Eye (tissue), 1 donor: ENCODE measurements at places on chromosomes 4 and X.

GRCh38 chrX:11558972-11559371, 106.7 kb downstream of the ARHGAP6 start:
- no peak for DNase-seq

- no peak for DNase-seq
Observed at GRCh38 chr4:116015549-116015948, 902.1 kb upstream of the NDST4 start.

GRCh38 chr4:141647966-141648365, 11.6 kb downstream of the IL15 start:
- no peak for DNase-seq

DNA sequence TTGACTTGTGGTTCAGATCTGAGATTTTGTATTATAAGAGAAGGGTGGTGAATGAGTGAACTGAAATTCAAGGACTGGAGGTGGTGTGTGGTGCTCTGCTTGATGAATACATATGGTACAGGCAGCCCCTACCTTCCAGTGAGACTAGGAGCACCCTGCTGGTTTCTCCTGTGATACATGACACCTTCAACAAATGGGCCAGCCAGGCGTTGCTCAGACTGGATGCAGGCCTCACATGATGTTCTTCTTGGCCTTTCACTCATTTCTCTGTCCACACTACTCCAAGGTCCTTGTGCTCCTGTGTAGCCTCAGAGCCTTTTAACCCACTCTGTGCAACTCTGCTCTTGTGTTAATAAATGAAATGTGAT, 67.2 kb downstream of the FNIP2 start:
- DNase-seq, result no peak

- DNase-seq, result no peak
Observed at GRCh38 chr4:74667944-74668343, 126.4 kb downstream of the BTC start.

DNA sequence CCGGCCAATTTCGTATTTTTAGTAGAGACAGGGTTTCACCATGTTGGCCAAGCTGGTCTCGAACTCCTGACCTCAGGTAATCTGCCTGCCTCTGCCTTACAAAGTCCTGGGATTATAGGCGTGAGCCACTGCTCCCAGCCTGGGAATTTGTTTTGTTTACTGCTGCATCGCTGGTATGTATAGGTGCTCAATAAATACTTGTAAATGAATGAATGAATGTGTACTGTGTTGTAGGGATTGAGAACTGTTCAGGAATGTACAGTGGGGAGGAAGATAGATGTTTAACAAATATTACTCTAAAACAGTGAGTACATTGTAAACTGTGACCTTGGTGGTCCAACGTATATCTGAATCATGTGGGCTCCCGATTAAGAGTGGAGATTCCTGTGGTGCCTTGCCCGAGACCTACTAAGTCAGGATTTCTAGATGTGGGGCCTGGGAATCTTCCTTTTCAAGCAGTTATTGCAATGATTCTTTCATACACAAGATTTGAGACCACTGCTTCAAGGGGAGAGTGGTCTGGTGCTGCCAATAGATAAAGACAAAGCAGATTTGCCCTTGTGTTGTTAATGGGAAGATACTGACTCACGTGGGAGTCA, 41.0 kb downstream of the WWC2 start:
- no peak for DNase-seq

GRCh38 chr4:7422151-7422897, 12.4 kb downstream of the PSAPL1 start:
- no peak for DNase-seq

DNA sequence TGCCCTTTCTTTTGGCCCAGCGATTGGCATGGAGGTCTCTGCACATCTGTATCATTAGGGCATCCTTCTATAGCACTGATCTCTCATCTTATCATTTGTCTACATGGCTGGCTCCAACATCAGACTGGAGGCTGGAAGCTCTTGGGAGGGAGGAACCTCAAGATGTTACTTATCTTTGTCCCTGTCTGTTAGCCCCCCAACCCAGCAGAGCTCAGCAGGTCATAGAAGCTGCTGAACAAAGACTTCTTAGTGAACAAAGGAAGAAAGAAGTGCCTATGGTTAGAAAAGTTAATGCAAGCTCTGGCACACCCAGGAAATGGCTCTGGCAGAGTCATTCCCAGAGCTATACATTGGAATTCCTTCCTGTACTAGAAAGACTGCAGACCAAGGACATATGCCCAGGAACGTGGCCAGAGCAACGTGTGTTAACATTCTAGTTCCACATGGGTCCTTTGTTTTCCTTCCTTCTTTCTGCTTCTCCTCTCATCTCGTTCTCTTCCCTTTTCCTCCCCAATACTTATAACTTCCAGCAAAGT, 74.0 kb downstream of the SEL1L3 start:
- no peak for DNase-seq

DNA sequence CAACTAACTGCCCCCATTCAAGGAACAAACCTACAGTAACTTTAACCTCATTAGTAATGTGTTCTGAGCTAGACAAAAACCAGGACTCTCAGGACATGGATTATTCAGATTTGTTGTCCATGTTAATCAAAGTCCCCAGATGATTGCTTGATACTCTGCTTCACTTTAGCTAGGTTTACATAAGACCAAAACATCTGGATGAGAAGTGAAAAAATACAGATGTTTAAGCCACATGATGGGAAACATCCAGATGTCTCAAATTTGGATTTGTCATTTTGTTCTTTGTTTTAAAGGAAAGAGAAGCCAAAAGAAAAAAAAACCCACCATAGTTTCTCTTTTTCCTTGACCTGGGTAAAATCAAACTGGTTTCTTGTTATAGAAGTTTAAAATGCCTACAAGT, 48.5 kb upstream of the NRK start:
- DNase-seq, result no peak

DNA sequence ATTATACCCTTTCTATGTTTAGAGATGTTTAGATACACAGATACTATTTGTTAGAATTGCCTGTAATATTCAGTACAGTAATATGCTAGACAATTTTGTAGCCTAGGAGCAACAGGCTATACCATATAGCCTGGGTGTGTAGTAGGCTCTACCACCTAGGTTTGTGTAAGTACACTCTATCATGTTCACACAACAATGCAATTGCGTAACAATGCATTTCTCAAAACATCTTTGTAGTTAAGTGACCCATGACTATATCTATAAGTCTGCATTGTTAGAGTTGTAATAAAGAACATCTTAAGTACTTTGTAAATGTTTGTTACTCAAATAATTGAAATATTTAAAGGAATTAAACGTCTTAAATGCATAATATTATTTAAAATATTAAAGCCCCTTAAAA, 379.3 kb downstream of the PPP3CA start:
- DNase-seq, result no peak

DNA sequence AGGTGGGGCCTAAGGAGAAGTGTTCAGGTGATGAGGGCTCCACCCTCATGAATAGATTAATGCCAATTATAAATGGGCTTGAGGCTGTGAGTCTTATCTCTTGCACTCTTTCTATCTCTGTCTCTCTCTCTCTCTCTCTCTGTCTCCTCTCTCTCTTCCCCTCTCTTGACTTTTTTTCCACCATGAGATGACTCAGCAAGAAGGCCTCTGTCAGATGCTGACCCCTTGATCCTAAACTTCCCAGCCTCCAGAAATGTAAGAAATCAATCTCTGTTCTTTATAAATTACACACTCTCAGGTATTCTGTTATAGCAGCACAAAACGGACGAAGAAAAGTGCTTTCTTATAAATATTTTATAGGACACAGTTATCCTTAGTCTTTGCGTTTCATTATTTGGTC, 184.9 kb upstream of the PCDH7 start:
- DNase-seq, result no peak

DNA sequence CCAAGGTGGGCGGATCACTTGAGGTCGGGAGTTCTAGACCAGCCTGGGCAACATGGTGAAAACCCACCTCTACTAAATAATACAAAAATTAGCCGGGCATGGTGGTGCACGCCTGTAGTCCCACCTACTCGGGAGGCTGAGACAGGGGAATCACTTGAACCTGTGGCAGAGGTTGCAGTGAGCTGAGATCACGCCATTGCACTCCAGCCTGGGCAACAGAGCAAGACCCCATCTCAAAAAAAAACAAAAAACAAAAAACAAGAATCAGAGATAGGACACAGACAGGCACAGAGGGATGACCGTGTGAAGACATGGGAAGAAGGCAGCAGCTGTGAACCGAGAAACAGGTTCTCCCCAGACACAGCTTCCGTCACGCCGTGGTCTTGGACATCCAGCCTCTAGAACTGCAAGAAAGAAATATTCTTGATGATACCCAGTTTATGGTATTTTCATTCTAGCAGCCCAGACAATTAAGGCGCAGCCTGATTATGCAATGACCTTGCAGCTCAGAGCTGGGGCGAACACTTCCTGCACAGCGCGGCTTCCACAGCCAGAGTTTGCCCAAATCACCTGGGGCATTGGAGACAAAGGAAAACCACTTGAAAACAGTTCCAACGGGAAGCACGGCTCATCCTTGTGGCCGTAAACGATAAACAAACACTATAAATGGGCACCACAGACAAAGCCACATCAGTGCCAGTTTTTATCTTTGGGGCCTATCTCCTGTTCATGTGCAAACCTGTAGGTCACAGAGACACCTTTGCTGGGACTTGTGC, 4.2 kb upstream of the ARSD start:
- no peak for DNase-seq

DNA sequence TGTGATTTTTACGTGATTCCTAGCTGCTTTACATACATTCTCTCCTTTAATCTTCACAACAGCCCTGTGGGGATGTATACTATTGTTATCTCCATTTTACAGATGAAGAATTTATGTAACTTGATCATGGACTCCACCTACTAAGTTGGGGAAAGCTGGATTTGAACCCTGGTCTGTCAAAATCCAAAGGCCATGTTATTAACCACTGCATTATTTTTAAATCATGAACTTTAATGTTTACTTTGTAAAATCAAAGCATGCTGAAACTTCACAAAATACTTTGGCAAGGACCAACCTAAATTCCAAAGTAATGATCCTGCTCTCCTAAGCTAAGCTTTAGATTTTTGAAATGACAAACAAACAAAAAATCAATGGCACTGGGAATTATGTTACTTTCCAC, 26.1 kb downstream of the FAM47E start:
- no peak for DNase-seq
